Mammary epithelial cell (primary cell): ENCODE measurements at places on chromosomes 2 and 18.

- DNase-seq: peak; percentile 46
These were observed 17.8 kb upstream of the TMEM131 start for GRCh38 chr2:98013407-98014042.

DNA sequence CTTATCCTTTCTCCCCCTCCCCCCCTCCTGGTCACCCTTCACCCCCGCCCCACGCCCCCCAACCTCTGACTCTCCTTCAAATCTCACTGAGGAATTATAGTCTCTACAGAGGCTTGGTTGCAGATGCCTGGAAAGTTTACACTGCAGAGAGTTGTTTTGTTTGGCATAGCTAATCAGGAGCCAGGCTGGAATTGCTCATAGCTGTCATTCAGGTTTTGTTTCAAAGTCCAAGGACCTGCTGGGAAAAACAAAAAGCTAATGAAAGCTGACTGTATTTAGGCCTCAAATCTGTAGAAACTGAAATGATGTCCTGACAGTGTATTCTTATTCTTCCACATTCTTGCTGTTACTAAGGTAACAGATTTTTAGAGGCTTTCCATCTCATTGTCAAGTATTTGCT lies 22.6 kb downstream of the GREB1L start:
- peak; percentile 55 for DNase-seq

GRCh38 chr2:99836690-99837605 lies 305.4 kb downstream of the AFF3 start:
- no peak for DNase-seq

- DNase-seq: no peak
These were observed 31.9 kb downstream of the TWIST2 start for GRCh38 chr2:238879621-238880377.

DNA sequence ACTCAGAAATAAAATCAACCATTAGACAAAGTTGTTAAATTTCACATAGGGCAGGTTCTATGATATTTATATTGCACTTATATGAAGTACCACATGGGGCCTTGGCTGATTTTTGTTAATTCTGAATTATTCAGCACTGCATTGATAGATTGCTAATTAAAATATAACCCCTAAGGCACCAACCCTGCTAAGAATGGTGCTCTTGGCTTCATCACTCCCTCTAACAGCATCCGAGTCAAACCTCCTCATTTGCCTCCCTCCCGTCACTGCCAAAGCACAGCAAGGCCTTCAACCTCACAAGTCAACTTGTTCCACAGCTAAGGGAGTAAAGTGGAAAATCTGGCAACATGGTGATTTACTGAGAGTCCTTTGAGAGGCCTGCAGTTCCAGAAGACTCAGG lies 27.0 kb downstream of the MYO5B start:
- DNase-seq: no peak

GRCh38 chr2:231053846-231054245 lies 2.8 kb upstream of the PSMD1 start:
- DNase-seq: no peak

- DNase-seq: peak; percentile 66
These were observed 133.5 kb downstream of the FAM124B start for GRCh38 chr2:224268441-224268840.
